K562 (cell line): ENCODE measurements at places on chromosomes 16 and 17.

GRCh38 chr17:29148790-29149430 is 31.3 kb downstream of the MYO18A start:
- H3K36me3 ChIP-seq, result peaks cover 12% of the 10 kb centered on the region; the same call in 2 of the 3 replicates
- H3K4me1 ChIP-seq, result peaks cover 63% of the 10 kb centered on the region
- H3K27ac ChIP-seq, result peak overlapping the region; percentile 69
- no peaks in the 10 kb centered on the region for H3K27me3 ChIP-seq
- H3K4me3 ChIP-seq, result peak overlapping the region; percentile 27

GRCh38 chr17:18955009-18955408 is 3.0 kb downstream of the SLC5A10 start:
- no peak overlapping the region for H3K27ac ChIP-seq
- no peak overlapping the region for H3K4me3 ChIP-seq
- DNase-seq, result no peak
- H3K4me1 ChIP-seq, result peaks cover 20% of the 10 kb centered on the region
- H3K27me3 ChIP-seq, result no peaks in the 10 kb centered on the region
- no peaks in the 10 kb centered on the region for H3K36me3 ChIP-seq

DNA sequence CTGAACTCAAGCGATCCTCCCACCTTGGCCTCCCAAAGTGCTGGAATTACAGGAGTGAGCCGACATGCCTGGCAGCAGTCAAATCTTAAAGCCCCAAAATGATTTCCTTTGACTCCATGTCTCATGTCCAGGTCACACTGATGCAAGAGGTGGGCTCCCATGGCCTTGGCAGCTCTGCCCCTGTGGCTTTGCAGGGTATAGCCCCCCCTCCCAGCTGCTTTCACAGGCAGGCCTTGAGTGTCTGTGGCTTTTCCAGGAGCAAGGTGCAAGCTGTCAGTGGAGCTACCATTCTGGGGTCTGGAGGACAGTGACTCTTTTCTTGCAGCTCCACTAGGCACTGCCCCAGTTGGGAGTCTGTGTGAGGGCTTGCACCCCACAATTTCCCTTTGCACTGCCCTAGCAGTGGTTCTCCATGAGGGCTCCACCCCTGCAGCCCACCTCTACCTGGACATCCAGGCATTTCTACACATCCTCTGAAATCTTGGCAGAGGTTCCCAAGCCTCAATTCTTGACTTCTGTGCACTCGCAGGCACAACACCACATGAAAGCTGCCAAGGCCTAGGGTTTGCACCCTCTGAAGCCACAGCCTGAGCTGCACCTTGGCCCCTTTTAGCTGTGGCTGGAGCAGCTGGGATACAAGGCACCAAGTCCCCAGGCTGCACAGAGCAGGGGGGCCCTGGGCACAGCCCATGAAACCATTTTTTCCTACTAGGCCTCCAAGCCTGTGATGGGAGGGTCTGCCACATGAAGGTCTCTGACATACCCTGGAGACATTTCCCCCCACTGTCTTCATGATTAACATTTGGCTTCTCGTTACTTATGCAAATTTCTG is 79.3 kb upstream of the ARL4D start:
- H3K4me3 ChIP-seq, result no peak overlapping the region
- DNase-seq, result no peak
- no peaks in the 10 kb centered on the region for H3K36me3 ChIP-seq
- no peaks in the 10 kb centered on the region for H3K27me3 ChIP-seq
- no peak overlapping the region for H3K27ac ChIP-seq

- H3K27ac ChIP-seq, result no peak overlapping the region
- no peak overlapping the region for H3K4me3 ChIP-seq
- peaks cover 44% of the 10 kb centered on the region for H3K36me3 ChIP-seq
- H3K4me1 ChIP-seq, result no peaks in the 10 kb centered on the region
- no peaks in the 10 kb centered on the region for H3K27me3 ChIP-seq
Measured at GRCh38 chr16:1325261-1325660, 8.2 kb upstream of the BAIAP3 start.

GRCh38 chr17:7440834-7441195 is 1.5 kb downstream of the FGF11 start:
- DNase-seq, result peak; percentile 52
- H3K4me3 ChIP-seq, result no peak overlapping the region
- H3K36me3 ChIP-seq, result no peaks in the 10 kb centered on the region
- peaks cover 20% of the 10 kb centered on the region; the same call in 2 of the 3 replicates for H3K4me1 ChIP-seq

DNA sequence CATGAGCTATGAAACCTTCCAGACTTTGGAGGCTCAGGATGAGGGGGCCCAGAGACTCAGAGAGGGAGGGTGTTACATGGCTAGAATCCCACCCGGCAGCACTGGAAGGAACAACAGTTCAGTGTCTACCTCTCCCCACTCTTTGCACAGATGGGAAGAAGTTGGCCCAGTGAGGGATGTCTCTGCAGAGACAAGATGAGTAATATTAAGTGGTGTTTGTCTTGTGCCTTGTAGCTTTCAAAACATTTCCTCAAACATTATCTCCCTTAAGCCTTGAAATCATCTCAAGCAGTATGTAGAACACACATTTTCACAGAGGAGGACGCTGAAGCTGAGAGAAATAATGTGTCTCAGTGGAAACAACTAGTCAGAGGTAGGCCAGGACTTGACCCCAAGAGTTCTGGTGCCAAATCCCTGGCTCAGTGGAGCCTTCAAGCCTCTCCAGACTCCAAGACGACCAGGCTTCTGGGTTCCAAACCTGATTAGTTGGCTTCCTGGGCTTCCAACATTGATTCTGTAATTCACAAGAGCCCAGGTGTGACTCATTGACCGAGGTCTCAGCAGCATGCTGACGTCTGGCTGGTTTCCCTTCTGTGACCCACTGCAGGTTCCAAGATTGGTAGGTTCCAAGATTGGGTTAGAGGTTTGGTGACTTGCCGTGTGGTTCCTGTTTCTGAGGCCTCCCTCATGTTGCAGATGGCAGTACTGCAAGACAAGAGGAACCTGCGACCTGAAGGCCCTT is 7.4 kb downstream of the RNF112 start:
- no peak for DNase-seq
- H3K27ac ChIP-seq, result no peak overlapping the region
- H3K4me1 ChIP-seq, result no peaks in the 10 kb centered on the region
- peaks cover 9% of the 10 kb centered on the region; the same call in 2 of the 3 replicates for H3K27me3 ChIP-seq
- H3K4me3 ChIP-seq, result no peak overlapping the region
